ENCODE measurements at places on chromosomes 3 and 15. TPM values are rescaled to one million over a fixed set of nuclear protein-coding genes. Genes with fewer than 3 reads are reported as not detected.

The ROBO2 gene
- total RNA-seq = 0.27 TPM

The HYAL1 gene
- 3.5 TPM for total RNA-seq

The CAND2 gene
- 14.8 TPM for total RNA-seq

The IL20RB gene
- 0.54 TPM for total RNA-seq

The NMB gene
- 8.1 TPM for total RNA-seq

The PPP2R3A gene
- 38.2 TPM for total RNA-seq

The STAB1 gene
- total RNA-seq = 138 TPM

- H3K36me3 ChIP-seq = no peaks in the 10 kb centered on the region
- H3K4me1 ChIP-seq = no peaks in the 10 kb centered on the region
- H3K27me3 ChIP-seq = no peaks in the 10 kb centered on the region
- no peak for DNase-seq
Observed at GRCh38 chr15:26724381-26725150, 48.3 kb downstream of the GABRB3 start.

DNA sequence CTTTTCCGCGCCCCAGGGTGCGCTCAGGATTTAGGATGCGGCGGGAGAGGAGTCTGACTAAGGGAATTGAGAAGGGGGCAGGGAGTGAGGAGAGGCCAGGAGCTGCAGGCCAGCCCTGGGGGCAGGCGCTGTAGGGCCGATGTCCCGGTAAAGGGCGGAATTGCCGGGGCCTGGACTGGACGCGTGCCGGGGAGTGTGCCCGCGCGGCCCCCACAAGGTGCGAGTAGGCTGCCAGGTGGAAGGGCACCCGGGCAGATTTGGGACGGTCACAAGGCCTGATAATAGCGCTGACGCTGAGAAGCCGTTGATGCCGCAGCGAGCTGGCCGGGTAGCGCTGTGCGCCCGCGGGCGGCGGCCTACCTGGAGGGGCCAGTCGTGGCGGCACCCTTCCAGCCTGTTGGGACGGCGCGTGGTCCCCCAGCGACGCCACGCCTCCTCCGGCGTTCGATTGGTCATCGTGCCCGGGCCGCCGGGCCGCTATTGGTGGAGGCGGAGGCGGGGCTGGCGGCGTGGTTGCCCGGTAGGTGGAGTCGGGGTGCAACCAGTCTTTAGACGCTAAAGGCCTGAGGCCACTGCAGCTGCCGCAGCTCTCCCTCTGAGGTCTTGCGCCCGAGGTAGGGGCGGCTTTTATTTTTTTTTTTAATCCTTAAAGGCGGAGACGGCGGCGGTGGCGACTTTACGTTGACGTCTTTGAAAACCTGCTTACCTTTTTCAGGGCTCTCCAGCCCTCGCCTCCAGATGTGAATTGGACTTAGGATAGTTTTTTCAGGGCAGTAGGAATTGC, 903 bp downstream of the SLC25A38 start:
- no peaks in the 10 kb centered on the region for H3K4me1 ChIP-seq
- H3K27me3 ChIP-seq = no peaks in the 10 kb centered on the region
- no peaks in the 10 kb centered on the region for H3K36me3 ChIP-seq
- peak overlapping the region; percentile 92 for H3K27ac ChIP-seq
- H3K4me3 ChIP-seq = peak overlapping the region; percentile 62
- peak; percentile 98 for DNase-seq

GRCh38 chr15:42352401-42352800, 6.9 kb upstream of the CAPN3 start:
- no peaks in the 10 kb centered on the region for H3K27me3 ChIP-seq
- H3K4me3 ChIP-seq = no peak overlapping the region
- H3K4me1 ChIP-seq = no peaks in the 10 kb centered on the region

DNA sequence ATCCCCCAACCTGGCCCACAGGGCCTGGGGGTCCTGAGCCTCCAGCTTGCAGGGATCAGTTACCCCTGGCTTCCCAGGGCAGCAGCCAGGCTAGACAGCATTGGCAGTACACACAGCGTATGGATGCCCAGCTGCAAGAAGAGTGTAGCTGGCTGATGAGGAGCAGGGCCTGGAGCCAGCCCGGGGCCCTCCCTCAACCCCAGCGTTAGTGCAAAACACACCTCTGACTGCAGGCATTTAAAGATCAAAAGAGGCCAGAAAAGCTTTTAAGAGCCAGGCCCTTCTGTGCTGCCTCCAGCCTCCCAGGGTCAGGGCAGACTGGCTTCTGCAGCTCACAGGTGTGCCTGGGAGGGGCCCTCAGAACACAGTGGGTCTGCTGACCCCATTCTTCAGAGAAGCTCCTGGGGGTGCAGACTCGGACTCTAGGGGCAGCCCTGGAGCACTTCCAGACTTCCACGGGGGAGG, 110.6 kb downstream of the ETFA start:
- H3K4me1 ChIP-seq = peaks cover 42% of the 10 kb centered on the region
- no peaks in the 10 kb centered on the region for H3K36me3 ChIP-seq
- no peak overlapping the region for H3K27ac ChIP-seq

GRCh38 chr3:158520433-158520832, 50.6 kb upstream of the MLF1 start:
- H3K27me3 ChIP-seq = no peaks in the 10 kb centered on the region
- H3K4me3 ChIP-seq = no peak overlapping the region
- H3K27ac ChIP-seq = no peak overlapping the region
- no peaks in the 10 kb centered on the region for H3K4me1 ChIP-seq
- H3K36me3 ChIP-seq = no peaks in the 10 kb centered on the region

DNA sequence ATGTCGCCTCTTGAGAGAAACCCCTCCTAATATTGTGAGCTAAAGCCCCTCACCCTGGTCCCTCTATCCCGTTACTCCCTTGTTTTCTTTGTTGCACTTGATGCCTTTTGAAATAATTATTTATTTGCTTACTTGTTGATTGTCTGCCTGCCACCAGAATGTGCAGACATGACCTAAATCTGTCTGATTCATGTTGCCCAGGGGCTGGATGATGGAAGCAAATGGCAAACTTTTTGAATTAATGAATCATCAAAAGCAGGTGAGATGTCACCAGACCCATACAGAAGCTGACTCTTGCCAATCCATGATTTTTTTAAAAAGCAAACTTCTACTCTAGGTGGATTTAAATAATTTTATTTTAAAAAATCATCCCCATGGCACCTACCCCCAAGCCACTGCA, 49.3 kb downstream of the GRIP2 start:
- no peaks in the 10 kb centered on the region for H3K27me3 ChIP-seq
- H3K4me3 ChIP-seq = no peak overlapping the region
- H3K4me1 ChIP-seq = no peaks in the 10 kb centered on the region
- no peak overlapping the region for H3K27ac ChIP-seq

GRCh38 chr3:141878817-141879216, 2.4 kb downstream of the ATP1B3 start:
- no peak overlapping the region for H3K27ac ChIP-seq
- H3K36me3 ChIP-seq = no peaks in the 10 kb centered on the region
- DNase-seq = no peak
- H3K27me3 ChIP-seq = no peaks in the 10 kb centered on the region

DNA sequence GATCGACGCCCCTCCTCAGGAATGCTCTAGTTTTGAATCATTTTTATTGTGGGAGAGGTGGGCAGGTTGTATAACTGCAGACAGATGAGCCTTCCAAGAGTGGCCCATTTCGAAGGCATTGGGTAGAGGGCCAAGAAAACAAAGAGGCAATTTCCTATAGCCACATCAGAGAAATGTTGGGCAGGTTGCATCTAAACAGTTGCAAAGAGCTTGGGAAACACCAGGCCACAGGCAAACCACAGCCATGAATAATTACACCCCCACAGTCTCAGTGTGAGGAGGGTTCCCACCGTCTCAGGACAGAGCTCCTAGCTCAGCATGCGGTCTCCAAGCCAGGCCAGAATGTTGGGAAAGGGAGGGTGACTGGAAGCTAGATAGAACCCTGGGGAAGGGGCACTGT, 257.3 kb downstream of the ABHD5 start:
- H3K4me1 ChIP-seq = no peaks in the 10 kb centered on the region
- H3K36me3 ChIP-seq = no peaks in the 10 kb centered on the region
- no peak overlapping the region for H3K27ac ChIP-seq
- no peak overlapping the region for H3K4me3 ChIP-seq
- no peak for DNase-seq

- peaks cover 12% of the 10 kb centered on the region for H3K4me1 ChIP-seq
- no peaks in the 10 kb centered on the region for H3K27me3 ChIP-seq
- peak overlapping the region; percentile 94 for H3K27ac ChIP-seq
- DNase-seq = no peak
- H3K36me3 ChIP-seq = no peaks in the 10 kb centered on the region
Observed at GRCh38 chr3:86984271-86984670, 6.7 kb downstream of the VGLL3 start.

- no peaks in the 10 kb centered on the region for H3K27me3 ChIP-seq
- no peak for DNase-seq
- H3K27ac ChIP-seq = peak overlapping the region; percentile 98
- H3K4me3 ChIP-seq = peak overlapping the region; percentile 84
- no peaks in the 10 kb centered on the region for H3K4me1 ChIP-seq
- H3K36me3 ChIP-seq = no peaks in the 10 kb centered on the region
Observed at GRCh38 chr3:113747283-113748046, 630 bp downstream of the ATP6V1A start.

GRCh38 chr3:146590521-146590920, 14.6 kb downstream of the PLSCR5 start:
- H3K4me1 ChIP-seq = no peaks in the 10 kb centered on the region
- no peaks in the 10 kb centered on the region for H3K36me3 ChIP-seq
- no peaks in the 10 kb centered on the region for H3K27me3 ChIP-seq
- no peak overlapping the region for H3K27ac ChIP-seq
- DNase-seq = no peak

DNA sequence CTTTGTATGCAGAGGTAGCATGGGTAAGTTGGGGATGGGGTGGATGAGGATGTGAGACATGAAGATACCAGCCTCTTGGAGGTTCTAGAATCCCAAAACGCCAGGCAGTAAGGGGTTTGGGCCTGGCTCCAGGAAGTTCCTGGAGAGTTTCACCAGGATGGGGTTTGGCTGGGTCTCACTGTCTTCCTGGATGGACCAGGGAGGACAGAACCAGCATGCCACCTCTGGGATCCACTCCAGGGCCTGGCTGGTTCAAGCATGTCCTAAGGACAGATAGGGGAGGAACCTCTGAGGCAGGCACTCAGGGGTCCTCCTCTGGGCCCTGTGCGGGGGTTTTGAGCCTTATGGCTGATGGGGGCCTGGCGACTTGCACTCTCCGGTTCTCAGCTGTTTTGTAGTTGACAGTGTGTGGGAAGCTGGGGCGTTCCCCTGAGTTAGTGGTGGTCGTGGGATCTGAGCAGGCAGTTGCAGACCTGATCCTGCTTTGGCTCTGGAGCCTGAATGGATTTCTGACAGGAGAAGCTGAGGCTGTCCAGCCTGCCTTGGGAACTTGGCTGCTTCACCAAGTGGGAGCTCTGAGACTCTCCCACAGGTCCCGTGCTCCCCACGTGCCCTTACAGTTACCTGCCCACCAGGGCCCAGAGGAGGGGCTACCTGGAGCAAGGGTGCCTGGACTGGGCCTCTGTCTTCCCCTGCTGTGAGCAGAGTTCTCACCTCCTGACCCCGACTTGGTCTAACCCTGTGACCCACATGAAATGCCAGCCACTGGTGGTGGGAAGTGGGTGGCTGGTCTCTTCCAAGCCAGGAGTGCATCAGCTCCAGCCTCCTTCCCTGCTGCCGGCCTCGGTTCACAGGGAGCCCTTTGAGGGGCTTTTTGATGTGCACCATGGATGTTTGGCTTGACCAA, 128.4 kb downstream of the EEFSEC start:
- H3K36me3 ChIP-seq = no peaks in the 10 kb centered on the region
- no peak for DNase-seq
- no peak overlapping the region for H3K4me3 ChIP-seq
- H3K27ac ChIP-seq = peak overlapping the region; percentile 68

DNA sequence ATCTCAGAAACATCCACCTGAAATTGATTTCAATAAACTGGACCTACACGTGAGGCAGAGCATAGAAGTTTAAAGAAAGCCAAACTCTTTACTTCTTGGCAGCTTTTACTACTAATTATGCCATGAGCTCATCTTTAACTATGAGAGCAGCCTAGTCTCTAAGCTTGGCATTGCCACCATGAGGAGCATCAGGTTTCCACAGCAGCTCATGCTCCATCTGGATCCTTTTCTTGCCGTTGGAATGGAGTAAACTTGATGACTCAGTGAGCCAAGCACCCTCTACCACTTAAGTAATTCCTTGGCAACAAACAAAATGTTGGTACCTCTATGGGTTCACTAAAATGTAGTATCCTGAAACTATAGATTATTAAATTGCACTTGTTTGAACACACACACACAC, 583.2 kb downstream of the EPHA3 start:
- DNase-seq = no peak
- H3K4me3 ChIP-seq = no peak overlapping the region
- H3K27ac ChIP-seq = no peak overlapping the region
- no peaks in the 10 kb centered on the region for H3K4me1 ChIP-seq
- H3K27me3 ChIP-seq = no peaks in the 10 kb centered on the region

DNA sequence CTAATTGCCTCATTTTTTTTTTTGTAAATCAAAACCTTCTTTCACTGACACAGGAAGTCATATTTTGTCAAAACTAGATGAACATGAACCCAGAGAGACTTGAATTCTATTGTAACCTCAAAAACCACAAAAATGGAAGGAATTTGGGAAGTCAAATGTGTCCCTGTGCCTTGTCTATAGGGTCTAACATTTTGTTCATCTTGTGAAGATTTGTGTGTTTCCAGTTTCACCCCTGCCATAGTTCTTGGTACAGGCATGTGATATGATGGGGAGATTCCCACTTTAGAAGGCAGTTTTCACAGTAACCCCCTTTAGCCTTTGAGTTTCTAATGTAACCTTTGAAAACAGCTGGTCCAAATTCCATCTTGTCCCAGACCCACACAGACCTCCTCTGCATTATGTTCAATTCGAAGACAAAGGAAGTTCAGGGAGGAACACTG, 318.5 kb upstream of the ADAMTS9 start:
- no peak overlapping the region for H3K27ac ChIP-seq
- H3K4me3 ChIP-seq = no peak overlapping the region
- no peak for DNase-seq
- H3K4me1 ChIP-seq = no peaks in the 10 kb centered on the region
- H3K27me3 ChIP-seq = no peaks in the 10 kb centered on the region

DNA sequence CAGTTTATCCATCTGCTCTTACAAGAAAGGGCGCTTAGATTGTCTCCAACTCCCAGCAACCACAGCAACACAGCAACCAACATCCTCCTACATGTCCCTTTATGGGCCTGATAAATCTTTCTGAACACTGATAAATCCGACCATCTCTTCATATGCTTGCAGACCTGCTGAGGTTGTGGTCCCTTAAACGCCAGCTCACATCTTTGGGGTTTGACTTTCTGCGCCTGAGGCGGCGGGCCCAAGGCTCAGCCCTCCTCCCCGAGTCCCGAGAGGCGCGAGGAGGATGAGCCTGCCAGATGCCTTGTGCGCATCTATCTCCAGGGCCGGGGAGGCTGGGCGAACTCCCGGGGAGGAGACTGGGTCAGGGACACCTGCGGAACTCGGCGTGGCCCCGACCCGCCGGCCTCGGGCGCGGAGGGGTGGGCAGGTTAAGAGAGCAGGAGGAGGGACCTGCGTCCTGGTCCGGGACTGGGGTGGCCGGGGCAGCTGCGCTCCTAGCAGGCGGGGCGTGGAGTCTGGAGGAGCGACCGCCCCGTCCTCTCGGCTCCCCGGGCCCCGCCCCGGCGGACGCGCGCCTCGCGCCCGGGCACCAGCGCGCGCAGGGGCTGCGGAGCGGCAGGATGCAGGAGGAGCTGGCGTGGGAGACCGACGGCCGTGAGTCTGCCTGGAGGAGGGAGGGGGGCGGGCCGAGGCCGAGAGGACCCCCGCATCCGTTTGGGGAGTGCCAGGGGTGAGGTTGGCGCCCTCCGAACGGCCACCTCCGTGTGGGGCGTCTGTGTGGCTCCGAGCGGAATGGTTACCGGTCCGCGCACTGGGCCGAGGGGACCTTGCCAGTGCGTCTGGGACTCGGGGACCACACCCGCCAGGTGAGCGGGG, at the start of gene ANKDD1A:
Gene ANKDD1A (plus strand): TSS at position 592 of the 876 bp plus-strand sequence. CDS start 29 bp downstream, at position 621.
- H3K4me3 ChIP-seq = peak within 1 kb of the TSS; percentile 54
- DNase-seq = peak; percentile 85
- H3K27ac ChIP-seq = peak within 1 kb of the TSS; percentile 63
- H3K36me3 ChIP-seq = no peaks in the 10 kb centered on the region
- peaks cover 16% of the 10 kb centered on the region for H3K4me1 ChIP-seq

All from sigmoid colon (tissue), 7 donors.